HEK293T (cell line): ENCODE measurements at places on chromosomes 11 and 22.

GRCh38 chr11:73401924-73402833 is 26.0 kb downstream of the RELT start:
- no peak for DNase-seq

GRCh38 chr22:33006220-33006954 is 51.8 kb downstream of the SYN3 start:
- no peak for DNase-seq

GRCh38 chr11:125372088-125372487 is 124.0 kb downstream of the FEZ1 start:
- DNase-seq: no peak

DNA sequence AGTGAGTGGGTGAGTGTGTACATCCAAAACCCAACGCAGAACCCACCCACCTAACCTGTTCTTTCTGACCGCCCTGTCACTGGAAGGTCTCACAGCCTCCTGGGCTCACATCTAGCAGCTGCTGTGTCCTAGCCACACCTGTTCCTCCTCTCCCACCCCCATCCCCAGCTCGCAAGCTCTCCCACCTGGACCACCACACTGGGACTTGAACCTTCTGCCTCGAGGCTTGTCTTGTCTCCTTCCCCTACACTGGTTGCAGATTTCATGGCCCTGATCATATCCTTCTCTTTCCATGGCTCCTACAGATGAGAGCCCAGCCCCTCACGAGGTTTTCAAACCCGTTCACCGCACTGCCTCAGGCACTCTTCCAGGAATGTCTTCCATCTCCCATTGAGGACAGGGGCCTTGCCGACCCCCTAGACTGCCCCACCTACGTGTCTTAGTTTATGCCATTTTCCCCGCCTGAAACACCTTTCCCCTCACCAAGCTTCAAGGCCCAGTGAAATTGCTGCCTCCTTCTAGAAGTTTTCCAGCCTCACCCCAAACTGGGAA is 6.7 kb downstream of the IFITM10 start:
- DNase-seq: no peak

DNA sequence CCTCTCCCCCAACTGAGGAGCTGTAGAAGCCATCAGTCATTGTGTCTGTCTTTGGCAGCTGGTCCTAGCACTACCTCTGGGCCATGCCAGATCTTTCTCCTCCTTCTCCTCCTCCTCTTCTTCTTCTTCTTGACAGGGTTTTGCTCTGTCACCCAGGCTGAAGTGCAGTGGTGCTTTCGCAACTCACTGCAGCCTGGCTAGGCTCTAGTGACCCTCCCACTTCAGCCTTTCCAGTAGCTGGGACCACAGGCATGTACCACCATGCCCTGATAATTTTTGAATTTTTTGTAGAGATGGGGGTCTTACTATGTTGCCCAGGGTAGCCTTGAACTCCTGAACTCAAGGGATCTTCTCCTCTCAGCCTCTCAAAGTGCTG is 50.1 kb upstream of the SHANK2 start:
- DNase-seq: no peak

GRCh38 chr11:86370171-86370570 is 4.5 kb upstream of the CCDC81 start:
- DNase-seq: no peak

- DNase-seq: no peak
These were observed 30.1 kb downstream of the GRAMD4 start for GRCh38 chr22:46650078-46650810.

GRCh38 chr11:126383339-126384335 is 28.2 kb downstream of the ST3GAL4 start:
- no peak for DNase-seq

DNA sequence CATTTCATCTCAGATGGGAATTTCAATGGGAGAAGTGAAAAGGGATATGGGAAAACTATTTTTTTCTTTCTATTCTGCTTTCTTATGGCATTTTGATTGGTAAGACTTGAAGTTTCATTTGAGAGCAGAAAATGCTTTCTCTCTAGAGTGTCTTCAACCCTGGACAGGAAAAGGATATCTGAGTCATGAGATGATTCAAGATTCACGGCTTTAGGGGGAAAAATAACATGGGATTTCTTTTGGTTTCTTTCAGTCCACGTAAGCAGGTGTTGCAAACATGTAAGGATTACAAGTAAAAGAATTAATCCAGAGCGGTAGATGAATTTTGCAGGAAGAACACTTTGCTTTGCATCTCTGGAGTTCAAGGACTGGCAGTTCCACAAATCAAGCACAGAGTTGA is 1001.0 kb upstream of the TENM4 start:
- DNase-seq: no peak

DNA sequence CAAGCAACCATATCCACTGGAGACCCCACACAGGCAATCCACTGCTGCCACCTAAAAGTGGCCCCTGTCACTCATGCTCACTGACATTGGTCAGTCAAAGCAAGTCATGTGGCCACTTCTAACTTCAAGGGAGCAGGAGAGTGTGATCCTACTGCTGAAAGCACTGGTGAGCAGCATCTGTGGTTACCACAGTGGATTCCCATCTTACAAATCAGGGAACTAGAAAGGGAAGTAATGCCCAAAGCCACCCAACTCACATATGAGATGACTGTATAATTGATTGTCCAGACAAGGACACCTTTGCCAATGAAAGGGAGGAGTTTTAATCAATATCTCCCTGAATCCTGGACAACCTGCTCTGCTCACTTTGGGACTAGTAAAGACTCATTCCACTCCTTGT is 17.7 kb downstream of the RCN1 start:
- no peak for DNase-seq

- no peak for DNase-seq
These were observed 114.3 kb downstream of the RBFOX2 start for GRCh38 chr22:35914357-35914664.

DNA sequence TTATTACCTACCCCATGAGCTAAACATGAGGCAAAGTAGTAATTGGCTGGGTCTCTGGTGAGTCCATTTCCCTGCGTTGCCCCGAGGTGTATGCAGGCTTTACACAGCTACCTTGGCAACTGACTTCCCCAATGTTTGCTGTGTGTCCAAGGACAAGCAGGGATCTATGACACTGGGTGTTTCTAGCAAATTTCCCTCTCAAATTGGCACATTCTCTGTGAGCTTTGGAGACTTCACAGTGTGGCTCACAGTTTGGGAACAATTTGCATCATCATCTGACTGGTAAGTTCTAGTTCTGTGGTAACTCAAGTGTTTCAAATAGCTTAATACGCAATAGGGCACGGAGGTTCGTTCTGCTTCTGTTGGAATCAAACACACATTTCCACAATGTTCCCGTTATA is 12.5 kb downstream of the NNMT start:
- no peak for DNase-seq

DNA sequence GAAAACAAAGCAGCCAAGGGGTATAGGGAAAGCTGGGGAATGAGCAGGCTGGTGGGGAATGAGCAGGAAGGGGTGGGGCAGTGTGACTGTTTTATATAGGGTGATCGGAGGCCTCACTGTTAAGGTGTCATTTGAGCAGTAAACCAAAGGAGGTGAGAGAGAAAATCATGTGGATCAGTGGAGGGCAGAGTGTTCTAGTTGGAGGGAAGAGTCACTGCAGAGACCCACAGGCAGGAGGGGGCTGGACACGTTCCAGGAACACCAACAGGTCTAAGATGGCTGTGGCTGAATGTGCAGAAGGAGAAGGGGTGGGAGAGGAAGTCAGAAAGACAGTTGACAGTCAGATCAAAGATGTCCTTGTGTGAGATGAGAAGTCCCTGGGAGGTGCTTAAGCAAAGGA is 103.8 kb downstream of the ENTHD1 start:
- DNase-seq: no peak

DNA sequence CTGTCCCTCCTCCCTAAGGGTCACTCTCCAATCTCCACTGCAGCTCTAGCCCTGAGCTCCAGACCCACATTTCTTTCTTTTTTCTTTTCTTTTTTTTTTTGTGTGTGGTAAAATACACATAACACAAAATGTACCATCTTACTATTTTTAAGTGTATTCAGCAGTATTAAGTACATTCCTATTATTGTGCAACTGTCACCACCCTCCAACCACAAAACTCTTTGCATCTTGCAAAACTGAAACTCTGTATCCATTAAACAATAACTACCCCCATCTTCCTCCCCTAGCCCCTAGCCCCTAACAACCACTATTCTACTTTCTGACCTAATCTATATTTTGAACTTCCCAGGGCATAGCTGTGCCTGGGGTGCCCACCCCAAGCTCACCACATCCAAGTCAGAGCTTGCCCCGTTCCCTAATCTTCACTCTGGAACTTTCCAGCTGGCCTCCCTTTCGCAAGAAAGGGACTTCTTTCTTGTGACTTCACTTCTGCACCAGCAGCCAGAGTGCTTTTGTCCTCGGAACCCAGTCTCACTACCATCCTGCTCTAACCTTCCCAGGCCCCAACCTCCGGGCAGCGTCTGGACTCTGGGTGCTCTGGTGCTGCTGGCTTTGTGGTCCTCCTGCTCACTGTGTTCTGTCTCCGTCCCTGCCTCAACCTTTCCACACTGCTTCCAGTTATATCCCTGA is 30.7 kb downstream of the PARVG start:
- DNase-seq: peak; percentile 6

GRCh38 chr11:68652683-68653156 is 31.6 kb upstream of the GAL start:
- no peak for DNase-seq

DNA sequence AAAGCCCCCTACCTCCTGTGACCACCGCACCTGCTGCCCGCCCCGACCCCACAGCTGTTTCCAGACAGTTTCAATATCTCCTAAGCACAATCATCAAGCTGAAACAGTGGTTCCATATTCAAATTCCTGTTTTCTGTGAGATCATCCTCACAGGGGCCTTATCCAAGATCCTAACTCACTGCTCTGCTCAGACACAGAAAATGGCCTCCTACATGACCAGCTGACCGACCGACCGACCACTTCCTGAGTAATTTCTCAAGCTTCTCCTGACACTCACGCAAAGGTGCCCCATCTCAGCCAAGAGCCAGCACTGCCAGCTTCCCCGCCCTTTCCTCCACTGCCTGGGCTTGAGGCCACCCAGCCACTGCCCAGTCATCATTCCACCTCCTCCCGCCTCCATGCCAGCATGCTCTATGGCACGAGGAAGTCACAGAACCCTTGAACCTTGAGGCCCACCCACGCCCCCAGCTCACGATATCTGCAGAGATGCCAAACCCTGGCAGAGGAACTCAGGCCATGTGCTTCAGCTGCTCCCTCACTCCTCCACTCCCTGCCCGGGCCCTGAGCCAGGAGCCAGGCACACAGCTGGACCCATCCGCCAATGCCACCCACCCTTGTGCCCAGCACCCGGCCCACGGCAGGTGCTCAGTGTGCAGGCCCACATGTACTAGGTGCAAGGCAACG is 14.0 kb downstream of the KIAA0930 start:
- no peak for DNase-seq

DNA sequence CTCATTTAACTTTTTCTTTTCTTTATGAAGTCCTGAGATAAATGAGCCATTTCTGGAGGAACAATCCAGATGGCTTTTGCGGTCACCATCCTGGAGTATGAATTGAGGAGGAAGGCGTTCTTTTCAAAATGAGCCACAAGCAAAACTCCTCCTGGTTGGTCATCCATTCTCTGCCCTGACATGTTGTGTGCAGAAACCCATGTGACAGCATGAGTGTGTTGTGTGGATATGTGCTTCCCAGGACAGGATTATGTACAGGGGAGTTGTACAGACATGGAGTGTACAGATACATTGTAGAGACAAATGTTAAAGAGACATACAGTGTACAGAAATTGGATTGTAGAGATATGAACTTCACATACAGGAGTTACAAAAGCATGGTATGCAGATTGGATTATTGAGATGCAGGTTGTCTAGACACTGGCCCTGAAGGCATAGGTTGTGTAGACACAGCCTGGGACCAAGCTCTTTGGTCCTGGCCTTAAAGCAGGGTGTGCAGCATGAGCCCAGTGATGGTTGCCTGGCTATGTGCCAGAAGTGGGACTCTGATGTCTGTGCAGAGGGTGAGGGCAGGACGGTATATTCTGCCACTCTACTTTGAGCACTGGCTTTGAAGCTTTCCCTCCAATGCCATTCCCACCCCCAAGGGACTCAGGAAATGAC is 178.5 kb upstream of the ZBED5 start:
- DNase-seq: no peak

- DNase-seq: no peak
These were observed 30.3 kb upstream of the SIK2 start for GRCh38 chr11:111571829-111572501.

- no peak for DNase-seq
These were observed 28.5 kb upstream of the DDX6 start for GRCh38 chr11:118819334-118820024.

DNA sequence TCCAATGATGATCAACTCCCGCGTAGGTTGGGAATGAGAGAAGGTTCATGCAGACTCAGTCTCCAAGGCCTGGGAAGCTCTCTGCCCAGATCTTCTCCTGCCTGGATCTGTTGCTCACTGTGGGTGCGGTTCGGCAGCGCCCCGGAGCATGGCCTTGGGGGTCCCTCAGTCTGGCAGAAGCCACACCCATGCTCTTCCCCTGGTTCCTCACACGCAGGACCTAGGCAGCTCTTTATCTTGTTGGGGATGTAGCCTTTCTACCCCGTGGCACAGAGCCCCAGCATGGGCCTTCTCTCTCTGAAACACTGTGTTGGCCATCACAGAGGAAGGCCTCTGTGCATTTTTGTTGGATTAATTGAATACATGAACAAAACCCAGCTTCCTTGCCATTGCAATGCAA is 1461.6 kb downstream of the BRD1 start:
- no peak for DNase-seq

GRCh38 chr22:28808716-28809355 is 8.5 kb upstream of the XBP1 start:
- DNase-seq: no peak

DNA sequence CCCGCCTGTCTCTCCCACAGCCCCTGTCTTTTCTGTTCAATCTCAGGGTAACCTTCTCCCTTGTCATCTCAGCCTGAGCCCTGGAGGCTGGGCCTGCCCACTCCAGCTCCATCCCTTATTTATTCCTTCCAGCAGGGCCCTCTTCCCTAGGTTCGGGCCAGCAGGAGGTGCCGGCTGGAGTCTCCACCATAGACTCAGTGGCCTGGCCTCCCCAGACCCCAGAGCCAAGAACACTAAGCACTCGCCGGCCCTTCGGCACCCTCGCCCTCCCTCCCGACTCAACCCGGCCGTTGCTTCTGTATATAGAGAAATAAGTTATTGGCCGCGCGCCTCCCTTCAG is 1.4 kb upstream of the RAB1B start:
- DNase-seq: no peak

DNA sequence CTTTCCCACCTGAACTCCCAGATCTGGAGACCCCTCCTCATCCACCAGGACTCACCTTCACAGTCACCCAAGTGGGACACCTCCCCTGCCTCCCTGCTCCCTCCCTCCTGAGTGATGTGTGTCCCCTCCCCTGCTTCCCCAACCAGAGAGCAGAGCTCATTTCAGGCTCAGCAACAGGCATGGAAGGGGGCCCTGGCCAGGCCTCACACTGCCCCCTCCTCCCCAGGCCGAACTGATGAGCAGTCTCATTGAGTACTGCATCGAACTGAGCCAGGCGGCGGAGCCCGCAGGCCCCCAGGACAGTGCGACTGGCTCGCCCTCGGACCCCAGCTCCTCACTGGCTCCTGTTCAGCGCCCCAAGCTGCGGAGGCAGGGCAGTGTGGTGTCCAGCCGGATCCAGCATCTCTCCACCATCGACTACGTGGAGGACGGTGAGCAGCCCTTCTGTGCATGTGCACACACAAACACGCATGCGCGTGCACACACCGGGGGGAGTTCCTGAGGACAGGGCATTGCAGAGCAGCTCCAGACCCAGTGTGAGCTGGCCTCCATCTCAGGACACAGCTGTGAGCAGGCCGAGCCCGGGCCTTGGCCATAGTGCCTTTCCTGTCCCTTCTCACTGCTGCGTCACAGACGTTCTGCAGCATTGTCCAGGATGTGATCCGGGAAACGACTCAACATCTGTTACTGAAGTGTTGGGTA is 17.8 kb upstream of the NEAT1 start:
- no peak for DNase-seq
